ENCODE measurements at places on chromosomes 3 and 15.

DNA sequence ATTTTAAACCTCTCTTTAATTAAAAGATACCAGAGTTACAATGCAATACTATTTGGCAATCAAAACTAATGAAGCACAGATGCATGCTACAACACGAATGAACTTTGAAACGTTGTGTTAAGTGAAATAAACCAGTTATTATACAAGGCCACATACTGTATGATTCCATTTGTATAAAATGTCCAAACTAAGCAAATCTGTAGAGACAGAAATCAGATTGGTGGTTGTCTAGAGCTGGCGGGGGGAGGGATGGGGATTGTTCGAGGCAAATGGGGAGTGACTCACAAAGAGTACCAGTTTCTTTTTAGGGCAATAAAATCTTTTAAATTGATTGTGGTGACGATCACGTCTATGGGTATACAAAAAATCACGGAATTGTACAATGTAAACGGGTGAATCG lies 677.0 kb downstream of the NTRK3 start:
- DNase-seq: no peak

- DNase-seq: no peak
These were observed 6.4 kb downstream of the SETMAR start for GRCh38 chr3:4309491-4310128.

GRCh38 chr3:169633789-169634188 lies 29.7 kb downstream of the MECOM start:
- no peak for DNase-seq

DNA sequence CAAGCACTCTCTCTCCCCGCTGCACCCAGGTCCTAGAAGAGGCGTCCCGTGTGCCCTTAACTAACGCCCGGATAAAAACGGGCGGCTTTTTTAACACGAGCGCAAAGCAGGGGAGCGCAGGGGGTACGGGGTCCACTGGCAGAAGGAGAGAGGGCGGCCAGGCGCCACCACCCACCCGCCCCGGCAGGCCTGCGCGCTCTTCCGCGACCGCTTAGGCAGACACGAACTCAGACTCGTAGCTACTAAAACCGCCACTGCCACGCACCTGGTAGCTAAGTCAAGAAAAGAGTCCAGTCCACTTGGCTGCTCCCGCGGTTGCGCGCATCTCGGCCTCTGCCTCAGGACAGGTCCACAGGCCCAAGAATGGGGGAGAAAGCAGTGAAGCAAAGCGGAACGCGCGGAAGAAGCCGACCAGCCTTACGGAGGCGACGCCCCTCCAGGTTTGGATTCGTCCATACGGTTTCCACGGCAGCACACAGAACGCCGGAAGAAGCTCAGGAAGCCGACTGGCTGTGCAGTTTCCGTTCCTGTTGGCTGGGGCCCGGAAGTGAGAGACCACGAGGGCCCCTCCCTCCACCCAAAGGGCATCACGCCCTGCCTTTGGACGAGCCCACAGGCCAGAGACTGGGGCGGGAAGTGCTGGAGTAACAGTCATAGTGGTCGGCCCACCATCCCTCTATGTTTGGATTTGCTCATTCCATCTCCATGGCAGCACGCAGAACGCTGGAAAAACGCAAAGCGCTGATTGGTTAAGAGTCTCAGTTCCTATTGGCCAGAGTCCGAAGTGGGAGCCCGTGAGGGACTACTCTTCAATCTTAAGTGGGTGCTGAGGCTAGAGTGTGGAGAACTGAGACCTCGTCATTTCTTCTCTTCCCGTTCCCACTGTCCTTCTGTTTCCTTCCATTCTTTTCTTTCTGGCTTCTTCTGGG lies at the start of gene ULK4:
Gene ULK4, minus strand, starts transcription at position 353 of the 929 bp plus-strand sequence. CDS start 7,344 bp downstream, outside the sequence.
- peak; percentile 99 for DNase-seq

GRCh38 chr3:134869153-134869726 lies 74.2 kb downstream of the EPHB1 start:
- no peak for DNase-seq

GRCh38 chr3:165617134-165617533 lies 220.1 kb downstream of the BCHE start:
- no peak for DNase-seq

GRCh38 chr3:143972155-143972504 lies 507 bp downstream of the DIPK2A start:
- peak; percentile 17 for DNase-seq

- no peak for DNase-seq
These were observed 3.1 kb upstream of the MAN2C1 start for GRCh38 chr15:75371486-75371885.
